ENCODE measurements at places on chromosomes 1 and 21.

DNA sequence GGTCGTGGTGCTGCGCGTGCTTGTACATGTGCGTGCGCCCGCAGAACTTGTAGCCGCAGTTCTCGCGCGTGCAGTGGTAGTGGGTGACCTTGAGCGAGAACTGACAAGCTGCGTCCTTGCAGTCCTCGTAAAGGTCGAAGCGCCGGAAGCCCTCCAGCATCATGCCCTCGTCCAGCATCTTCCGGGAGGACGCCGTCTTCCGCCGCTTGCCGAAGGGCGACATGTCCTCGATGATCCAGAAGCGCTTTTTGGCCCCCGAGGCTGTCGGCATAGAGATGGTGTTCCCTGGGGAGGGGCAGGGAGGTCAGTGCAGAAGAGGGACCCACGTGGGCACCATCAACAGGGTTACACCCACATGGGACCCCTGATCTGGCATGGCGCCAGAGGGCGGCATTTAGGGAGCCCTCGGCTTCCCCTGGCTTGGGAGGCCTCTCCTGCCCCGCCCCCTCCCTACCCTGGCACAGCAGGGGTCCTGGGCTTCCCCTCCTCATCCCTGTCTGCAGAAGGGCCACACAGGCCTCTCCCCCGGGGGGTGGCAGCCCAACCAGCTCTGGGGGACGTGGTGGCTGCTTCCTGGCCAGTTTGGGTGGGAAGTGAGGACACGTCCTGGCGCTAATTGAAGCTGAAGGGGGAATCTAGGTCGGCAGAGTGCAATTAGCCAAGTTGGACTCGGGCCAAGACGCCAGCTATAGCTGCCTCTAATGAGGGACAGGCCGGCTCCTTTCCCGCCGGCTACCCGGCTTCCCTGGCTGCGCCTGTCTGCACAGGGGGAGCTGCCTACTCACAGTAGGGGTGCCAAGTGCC is 156.5 kb downstream of the CASZ1 start:
- DNase-seq: no peak

- DNase-seq: no peak
Measured at GRCh38 chr21:38959692-38960061, 153.9 kb downstream of the ETS2 start.

- DNase-seq: no peak
Measured at GRCh38 chr1:212284332-212284743, 872 bp upstream of the PPP2R5A start.

GRCh38 chr21:31124010-31124409 is 85.7 kb upstream of the KRTAP19-8 start:
- DNase-seq: no peak

- no peak for DNase-seq
Measured at GRCh38 chr1:67955591-67955990, 94.8 kb downstream of the DIRAS3 start.

GRCh38 chr1:241823925-241824324 is 24.1 kb upstream of the EXO1 start:
- DNase-seq: no peak

- no peak for DNase-seq
Measured at GRCh38 chr1:14980621-14981218, 172.8 kb upstream of the TMEM51 start.

GRCh38 chr1:97911266-97912215 is 9.3 kb downstream of the DPYD start:
- no peak for DNase-seq

- DNase-seq: no peak
Measured at GRCh38 chr1:48725341-48726046, 51.2 kb downstream of the BEND5 start.

- DNase-seq: no peak
Measured at GRCh38 chr1:2350501-2350900, 40.9 kb downstream of the MORN1 start.

DNA sequence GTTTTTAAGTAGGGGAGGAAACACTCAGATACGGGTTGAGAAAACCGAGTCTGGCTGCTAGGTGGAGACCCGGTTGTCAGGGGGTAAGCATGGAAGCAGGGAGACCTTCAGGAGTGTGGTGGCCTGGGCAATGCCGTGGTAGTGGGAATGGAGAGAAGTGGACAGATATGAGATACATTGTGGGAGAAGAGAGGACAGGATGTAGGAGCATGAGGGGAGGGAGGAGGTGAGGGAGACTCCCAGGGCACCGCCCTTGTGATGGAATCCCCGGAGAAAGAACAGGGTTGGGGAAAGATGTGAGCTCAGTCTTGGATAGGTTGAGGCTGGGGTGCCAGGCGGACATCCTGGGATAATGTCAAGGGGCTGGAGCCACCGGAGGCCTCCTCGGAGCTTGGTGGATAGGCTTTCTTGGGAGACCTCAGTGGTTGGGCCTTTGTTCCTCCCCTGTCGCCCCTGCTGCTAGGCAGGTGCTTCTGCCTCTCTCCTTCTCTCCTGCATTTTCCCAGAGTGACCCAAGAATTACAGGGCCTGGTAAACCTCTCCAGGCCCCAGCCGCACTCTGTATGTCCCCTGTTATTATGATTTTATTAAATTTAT is 21.3 kb downstream of the ZNF362 start:
- no peak for DNase-seq

- no peak for DNase-seq
Measured at GRCh38 chr1:184598403-184599193, 156.1 kb downstream of the EDEM3 start.

DNA sequence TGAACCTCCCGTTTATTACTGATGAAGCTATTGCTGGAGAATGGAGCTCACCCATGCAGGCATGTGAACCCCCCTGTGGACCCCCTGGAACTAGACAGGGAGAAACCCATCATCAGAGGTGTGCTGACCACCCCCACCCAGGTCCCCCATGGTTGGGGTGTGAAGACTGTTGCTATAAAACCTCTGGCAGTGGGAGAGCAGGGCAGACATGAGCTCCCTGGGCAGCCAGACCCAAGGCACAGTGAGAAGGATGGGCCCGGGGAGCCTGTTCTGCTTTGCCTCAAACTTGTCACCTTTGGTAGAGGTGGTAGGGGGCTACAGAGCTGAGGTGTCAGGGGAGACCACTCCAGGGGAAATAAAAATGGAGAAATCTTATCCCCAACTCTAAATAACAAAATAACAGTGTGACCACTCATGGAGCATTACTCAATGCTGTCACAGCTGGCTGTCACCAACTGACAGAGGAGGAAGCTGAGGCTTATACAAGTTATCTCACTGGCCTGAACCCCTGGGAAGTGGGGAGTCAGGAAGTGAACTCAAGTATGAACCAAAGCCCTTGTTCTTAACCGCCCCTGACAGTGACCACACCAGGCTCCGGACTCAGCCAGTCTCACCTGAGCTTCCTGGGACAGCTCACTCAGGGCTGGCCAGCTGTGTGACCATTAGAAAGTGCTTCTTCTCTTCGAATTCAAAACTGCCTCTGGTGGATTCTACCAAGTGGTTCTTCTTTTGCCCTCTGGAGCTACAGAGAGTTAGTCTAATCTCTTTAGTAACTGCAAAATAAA is 698.8 kb downstream of the MATN1 start:
- DNase-seq: no peak

- DNase-seq: no peak
Measured at GRCh38 chr1:160925652-160926244, 28.9 kb downstream of the ITLN2 start.

DNA sequence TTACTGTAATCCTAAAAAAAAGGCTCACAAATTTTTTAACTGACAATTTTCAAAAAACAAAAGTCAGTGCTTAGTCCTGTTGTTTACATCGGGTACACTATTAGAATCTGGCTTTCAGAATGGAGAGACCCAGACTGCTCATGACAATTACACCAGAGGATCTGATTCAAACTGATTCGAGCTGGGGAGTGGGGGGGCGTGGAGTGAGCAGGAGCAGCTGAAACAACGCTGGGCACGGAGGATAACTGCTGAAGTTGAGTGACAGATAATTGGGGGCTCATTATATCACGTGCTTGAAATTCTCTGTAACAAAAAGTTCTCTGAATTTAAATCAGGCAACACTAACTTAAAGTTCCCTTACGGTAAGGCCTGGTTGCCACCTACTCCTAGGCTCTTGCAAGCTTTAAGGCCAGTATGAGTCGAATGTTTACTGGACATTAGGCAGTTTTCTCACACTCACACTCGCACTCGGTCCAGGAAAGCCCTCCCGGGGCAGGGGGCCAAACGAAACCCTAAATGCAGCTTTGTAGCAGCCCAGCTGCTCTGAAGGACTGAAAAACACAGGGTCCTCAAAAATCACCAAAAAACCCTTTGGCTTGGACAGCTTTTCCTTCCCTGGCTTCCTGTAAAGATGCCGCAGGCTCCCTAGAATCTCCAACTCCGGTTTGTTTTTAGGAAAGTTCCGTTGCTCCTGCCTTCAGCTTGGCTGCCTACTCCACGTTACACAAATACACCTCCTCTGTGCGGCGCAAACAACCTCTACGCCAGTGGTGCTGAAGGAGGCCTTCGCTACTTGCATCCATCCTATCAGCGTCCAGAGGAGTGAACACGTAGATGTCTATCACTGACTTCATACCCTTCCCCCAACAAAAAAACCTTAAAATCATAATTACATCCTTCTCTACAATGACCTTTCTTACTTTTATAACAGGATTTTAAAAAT is 42.9 kb downstream of the CAPZB start:
- DNase-seq: no peak

DNA sequence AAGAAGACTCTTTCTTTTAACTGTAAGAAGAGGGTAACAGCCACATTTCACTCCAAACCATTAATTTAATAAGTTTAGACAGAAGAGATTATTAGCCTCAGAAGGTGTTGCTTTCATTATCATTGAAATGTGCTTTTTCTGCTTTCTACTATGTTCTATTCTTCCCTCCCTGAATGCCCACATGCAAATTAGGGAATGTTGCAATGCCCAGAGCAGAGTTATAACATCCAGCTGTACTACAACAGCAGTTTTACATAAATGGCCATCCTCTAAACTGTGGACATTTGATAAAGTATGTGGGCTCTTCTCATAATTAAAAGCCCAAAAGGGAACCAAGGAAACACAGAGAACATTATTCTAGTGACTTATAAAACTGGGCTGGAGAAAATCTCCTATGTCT is 82.2 kb upstream of the SOD1 start:
- DNase-seq: no peak

DNA sequence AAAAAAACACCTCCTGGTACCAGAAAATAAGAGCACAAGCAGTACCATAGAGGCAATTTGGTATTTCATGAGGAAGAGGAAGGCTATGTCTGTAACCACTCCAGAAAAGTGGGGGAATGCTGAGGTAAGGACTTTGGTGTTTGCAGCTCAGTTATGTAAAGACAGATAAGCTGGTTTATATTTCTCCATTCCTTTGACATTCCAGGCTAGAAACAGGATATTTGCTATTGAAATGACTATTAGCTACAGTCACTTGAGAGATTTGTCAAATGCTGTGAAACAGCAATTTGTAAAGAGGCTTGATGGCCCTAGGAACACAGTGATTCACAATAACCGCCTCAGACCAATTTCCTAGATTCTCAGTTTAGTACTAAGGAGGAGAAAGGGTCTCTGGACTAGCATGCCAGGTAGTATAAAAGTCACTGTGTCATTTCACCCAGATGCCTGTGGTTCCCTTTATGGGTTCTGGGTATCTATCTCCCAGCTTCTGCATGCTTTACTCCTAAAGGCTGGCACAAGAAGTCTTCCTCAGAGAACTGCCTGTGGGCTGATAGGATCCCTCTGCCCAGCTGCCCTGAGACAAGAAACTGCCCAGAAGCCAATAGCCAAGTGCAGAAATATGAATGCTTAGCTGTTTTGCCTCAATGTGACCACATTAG is 80.5 kb downstream of the VCAM1 start:
- DNase-seq: no peak

- DNase-seq: no peak
Measured at GRCh38 chr1:39987869-39988268, 32.9 kb downstream of the MFSD2A start.
